ENCODE measurements at places on chromosomes 1 and 21. TPM values are rescaled to one million over a fixed set of nuclear protein-coding genes. Genes with fewer than 3 reads are reported as not detected.

SKI gene
- total RNA-seq = 35.3 TPM

B4GALT3 gene
- 23.6 TPM for total RNA-seq

RGS8 gene
- total RNA-seq = not detected

NBPF20 gene
- total RNA-seq = 0.50 TPM

MX2 gene
- total RNA-seq = 7.1 TPM

DSTYK gene
- 6.1 TPM for total RNA-seq

PTPN7 gene
- total RNA-seq = 0.92 TPM

CD1E gene
- 0.50 TPM for total RNA-seq

NHLH1 gene
- total RNA-seq = not detected
